ENCODE measurements at places on chromosomes 1 and 21. TPM values are rescaled to one million over a fixed set of nuclear protein-coding genes. Genes with fewer than 3 reads are reported as not detected.

The CHIA gene
- not detected for total RNA-seq

The S100A14 gene
- total RNA-seq = 40.9 TPM

DNA sequence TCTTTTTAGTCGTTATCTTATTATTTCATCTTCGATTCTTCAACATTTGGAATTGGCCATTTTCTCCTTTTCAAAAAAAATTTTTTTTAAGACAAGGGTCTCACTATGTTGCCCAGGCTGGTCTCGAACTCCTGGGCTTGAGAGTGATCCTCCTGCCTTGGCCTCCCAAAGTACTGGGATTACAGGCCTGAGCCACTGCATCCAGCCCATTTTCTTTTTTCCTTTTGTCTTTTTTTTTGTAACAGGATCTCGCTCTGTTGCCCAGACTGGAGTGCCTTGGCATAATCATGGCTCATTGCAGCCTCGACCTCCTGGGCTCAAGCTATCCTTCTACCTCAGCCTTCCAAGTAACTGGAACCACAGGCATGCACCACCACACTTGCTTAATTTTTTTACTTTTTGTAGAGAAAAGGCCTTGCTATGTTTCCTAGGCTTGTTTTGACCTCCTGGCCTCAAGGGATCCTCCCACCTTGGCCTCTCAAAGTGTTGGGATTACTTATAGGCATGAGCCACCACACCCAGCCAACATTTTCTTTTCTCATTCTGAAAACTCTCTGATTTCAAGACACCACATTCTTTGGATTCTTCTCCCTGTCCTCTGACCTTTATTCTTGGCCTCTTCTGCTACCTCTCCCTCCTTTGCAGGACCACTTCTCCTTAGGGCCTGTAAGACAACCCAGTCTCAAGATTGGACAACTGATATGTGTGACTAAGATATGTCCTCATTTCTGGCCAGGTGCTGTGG is 6.0 kb upstream of the MAP1LC3C start:
- DNase-seq = no peak

DNA sequence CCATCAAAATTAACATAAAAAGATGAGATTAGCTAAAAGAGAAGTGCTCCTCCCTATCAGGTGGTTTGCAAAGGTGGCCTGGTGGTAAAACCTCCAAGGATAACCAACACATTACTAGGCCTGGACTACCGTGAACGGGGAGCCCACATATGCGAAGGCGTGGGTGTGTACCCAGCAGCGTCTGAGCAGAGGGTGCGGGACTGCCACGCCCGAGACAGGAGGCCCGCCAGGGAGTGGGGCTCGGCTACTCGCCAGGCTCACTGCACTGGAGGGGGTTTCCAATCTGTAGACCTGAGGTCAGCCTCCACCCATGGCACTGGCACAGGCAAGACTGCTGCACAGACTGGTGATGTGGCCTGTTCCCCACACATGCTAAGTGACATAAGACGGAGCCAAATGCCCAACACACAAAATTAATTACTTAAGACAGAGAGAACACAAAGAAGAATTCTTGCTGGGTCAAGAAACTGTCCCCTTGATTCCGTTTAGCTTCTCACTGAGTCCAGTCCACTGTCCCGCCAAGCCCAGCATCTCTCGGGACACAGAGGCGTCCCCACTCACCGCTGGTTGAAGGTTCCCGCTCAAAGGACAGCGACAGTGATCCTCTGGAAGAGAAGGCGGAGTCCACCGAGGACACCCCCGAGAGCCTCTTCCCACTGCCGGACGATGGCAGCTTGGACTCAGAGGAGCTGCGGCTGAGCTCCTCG is 23.4 kb downstream of the RIPK4 start:
- DNase-seq = no peak

The MSH4 gene
- 0.51 TPM for total RNA-seq

DNA sequence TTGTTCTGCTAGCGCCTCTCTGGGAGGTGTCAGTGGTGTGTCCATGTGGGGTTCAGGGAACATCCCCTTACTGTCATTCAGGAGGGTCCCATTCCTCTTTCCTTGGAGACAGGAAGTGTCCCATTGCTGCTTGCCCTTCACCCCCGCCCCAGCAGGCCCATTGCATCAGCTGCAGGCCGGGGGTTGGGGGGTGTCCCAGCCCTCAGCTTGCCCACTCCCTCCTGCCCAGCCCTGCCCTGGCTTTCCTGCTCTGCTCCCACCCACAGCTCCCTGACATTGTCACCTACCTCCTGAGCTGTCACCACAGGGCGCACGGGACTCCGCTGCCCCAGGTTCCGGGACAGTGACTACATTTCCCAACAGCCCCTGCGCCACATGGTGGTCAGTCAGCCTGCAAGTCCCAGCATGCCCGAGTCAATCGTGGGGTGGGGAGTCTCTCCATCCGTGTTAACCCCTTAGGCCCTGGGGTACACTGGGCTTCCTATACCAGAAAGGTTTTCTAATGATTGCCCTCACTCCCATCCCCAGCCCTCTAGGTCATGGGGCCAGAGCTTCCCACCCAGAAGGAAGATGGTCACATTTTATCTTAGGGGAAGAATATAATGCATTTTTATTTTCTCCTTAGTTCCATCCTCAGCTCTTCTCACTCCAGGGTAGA is at the start of gene INPP5B:
TSS of gene INPP5B (minus strand) at position 351 of the 658 bp plus-strand sequence. CDS start 745 bp downstream, outside the sequence.
- peak; percentile 92 for DNase-seq

The RUNX3 gene
- total RNA-seq = 0.62 TPM

DNA sequence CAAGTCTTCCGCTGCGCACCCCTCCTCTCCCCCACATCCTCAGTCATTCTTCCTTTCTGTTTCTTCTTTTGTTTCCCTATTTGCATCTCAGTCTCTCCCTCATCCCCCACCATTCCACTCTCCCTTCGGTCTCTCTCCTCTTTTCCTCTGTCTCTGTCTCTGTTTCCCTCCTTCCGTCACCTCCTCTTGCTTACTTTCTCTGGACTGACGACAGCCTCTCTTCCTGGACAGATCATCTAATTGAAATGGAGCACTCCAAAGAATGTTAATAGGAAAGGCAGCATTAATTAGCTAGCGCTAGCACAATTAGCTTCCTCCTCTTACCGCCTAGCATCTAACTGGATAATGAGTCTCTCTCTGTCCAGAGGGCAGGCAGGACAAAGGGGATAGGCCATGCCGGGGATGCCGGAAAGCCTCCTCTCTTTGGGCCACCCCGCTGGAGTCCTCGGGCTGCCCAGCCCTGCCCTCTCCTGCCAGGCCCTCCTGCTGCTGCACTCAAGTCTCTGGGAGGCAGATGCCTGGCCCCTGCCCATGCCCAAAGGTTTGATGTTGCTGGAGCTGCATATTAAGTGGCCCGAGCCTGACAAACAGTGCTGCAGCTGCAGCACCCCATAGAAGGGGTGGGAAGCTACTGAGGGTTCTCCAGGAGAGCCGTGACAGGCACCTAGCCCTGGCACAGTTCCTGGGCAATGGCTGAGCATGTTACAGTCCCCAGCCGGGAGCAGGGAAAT is 20.8 kb downstream of the DISP3 start:
- DNase-seq = no peak

- no peak for DNase-seq
These were observed 221.6 kb downstream of the SEC16B start for GRCh38 chr1:177748080-177748801.

GRCh38 chr1:59107516-59107915 is 189.4 kb upstream of the FGGY start:
- peak; percentile 49 for DNase-seq

The CACHD1 gene
- total RNA-seq = 12.8 TPM

DNA sequence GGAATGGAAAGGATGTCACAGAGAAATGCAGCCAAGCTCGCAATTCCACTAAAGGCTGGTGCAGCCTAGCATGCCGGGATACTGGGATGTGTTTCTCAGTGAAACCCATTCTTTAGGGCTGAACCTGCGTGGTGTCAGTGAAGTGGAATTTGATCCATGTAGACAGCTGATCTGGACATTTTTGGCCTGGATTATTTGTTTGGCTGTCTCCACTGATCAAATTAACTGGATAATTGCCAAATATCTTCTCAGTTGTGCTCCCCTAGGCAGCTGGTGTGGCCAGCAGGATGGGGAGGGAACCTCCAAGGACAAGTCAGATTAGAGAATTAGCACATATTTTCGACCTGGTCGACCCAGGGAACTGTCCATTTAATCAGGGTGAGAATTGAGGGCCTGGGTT is 318.4 kb downstream of the RPS6KC1 start:
- DNase-seq = peak; percentile 77

The TTC22 gene
- 8.7 TPM for total RNA-seq

The NBPF4 gene
- not detected for total RNA-seq

DNA sequence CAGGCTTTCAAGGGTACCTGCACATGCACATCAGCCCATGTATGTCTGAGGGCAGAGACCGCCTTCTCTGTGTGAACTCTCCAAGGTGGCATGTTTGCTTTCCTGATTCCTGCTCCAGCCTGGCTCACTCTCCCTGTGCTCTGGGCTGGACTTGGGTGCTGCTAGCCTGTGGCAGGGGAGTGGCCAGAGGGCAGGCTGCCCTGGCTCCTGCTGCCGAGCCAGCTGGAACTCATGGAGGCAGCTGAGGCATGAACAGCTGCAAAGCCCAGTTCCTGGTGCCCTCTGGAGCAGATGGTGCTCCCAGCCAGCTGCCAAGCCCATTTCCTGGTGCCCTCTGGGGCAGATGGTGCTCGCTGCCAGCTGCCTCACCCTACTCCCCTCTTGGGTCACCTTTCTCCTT is 7.6 kb downstream of the UBL4B start:
- peak; percentile 25 for DNase-seq

GRCh38 chr1:204818998-204819397 is 51.7 kb upstream of the NFASC start:
- no peak for DNase-seq

The MYBPH gene
- 37.5 TPM for total RNA-seq

DNA sequence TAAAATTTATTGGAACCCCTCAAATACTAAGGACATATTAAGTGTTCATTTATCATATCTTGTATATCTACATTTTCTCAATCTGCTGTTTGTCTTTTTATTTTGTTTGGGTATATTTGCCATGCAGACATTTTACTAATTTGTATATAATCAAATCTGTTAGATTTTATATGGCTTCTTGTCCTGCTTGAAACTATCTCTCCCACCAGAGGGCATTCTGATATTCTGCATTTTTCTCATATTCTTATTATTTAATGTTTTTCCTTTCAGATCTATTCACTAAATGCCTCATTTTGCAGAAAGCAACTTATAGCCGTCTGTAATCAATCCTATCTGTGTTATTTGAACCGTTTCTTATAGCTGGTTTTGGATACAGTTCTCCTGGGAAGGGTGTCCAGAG is 745.5 kb downstream of the LRRIQ3 start:
- no peak for DNase-seq

DNA sequence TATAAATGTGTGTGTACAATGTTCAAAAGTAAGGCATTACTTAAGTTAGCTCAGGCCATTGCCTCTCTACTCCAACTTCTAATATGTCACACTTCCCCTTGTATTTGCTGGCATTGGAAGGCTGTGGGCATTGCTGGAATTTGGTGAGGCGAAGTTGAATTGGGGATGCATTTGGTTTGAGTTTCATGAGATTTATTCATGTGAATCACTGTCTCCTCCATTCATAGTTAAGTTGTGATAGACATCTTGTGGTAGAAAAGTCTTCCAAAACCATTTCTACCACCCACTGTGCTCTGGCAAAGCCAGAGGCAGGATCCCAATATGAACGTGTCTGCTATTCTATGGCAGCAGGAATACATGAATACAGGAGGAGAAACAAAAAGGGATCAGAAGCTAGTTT is 397.8 kb upstream of the USP24 start:
- DNase-seq = no peak

GRCh38 chr1:237507005-237507404 is 383.7 kb downstream of the ZP4 start:
- DNase-seq = no peak

The OR2W3 gene
- total RNA-seq = 1.2 TPM

- DNase-seq = peak; percentile 2
These were observed 634.0 kb upstream of the CHRM3 start for GRCh38 chr1:238752327-238752726.

The TRIM17 gene
- total RNA-seq = not detected

The STUM gene
- total RNA-seq = 7.4 TPM

- DNase-seq = peak; percentile 27
These were observed 703 bp downstream of the ERI3 start for GRCh38 chr1:44354268-44354839.

The C8A gene
- total RNA-seq = not detected

DNA sequence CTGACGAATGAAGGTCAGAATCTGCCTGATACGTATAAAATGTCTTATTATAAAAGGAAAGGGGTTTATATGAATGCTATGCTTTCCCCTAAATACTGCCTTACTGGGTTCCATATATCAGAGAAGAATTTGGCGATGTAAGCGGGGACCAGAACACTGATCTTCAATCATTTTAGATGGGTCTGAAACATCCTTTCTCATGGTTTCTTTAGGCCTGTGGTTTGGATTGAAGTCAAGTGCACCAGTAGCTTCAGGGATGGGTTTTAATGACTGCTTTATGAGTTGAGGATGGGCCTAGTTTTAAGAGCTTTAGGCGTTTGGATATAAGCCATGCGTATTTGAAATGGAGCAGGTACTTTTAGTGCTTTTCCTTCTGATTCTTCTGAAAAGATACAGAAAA is 6.9 kb downstream of the FMN2 start:
- no peak for DNase-seq

The GBP1 gene
- 13.2 TPM for total RNA-seq

DNA sequence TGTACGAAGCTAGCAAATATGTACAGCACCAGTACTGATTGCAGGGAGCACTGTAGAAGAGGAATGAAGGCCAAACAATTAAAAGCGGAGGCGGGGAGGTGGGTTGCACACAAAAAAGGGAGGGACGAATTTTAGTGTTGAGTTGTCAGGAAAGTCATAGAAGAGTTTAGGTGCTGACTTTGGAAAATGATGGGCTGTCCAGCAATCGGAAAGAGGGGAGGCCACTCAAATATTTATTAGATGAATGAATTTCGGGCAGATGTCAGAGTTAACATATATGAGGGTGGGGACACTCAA is 537 bp upstream of the ANKRD13C start:
- DNase-seq = no peak

The LAMC1 gene
- total RNA-seq = 482 TPM

DNA sequence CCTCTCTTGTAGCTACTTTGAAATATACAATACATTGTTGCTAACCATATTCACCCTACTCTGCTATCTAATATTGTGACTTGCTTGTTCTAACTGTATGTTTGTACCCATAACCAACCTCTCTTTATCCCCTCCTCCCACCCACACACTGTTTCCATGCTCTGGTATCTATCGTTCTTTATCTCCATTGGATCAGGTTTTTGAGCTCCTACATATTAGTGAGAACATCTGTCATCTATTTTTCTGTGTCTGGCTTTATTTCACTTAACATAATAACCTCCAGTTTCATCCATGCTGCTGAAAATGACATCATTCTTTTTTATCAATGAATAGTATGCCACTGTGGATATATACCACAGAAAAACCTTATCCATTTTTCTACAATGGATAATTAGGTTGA is 1230.1 kb downstream of the PLA2G4A start:
- DNase-seq = no peak

DNA sequence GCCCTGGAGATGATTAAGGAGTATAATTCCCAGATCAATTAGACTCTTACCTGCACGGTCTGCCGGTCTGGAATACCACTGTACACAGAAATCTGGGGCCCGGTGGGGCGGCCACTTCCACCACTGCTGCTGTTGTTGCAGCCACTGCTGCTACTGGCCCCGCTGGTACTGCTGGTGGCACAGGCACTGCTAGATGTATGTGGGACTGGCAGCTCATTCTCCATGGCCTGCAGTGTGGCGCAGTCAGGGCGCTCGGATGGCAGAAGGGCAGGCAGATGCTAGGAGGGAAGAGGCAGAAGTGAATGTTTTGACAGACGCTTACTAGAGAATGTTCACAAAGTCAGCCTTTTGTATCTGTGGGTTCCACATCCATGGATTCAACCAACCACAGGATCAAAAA is 54.4 kb upstream of the A3GALT2 start:
- DNase-seq = no peak

GRCh38 chr1:2230781-2231531 is 2.8 kb downstream of the SKI start:
- DNase-seq = peak; percentile 48

The LAMB3 gene
- total RNA-seq = 26.9 TPM

The OR2T33 gene
- not detected for total RNA-seq
